Esophagus muscularis mucosa (tissue), 4 donors: ENCODE measurements at places on chromosomes 1 and 21.

DNA sequence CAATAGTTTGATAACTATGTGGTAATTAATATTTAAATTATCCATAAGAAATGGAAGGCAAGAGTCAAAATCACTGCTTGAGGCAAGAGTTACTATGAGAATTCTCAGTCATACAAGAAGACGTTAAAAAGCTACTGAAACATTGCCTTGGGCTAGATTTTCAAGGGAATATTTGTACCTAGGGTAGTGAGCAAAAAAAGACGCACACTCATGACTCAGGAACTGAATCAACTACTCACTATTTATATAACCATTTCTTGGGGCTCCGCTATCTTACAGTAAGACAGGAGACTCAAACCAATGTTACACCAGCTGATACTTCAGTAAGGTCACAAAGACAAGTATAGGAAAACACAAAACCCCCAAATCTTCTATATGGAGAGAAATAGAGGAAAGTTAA is 151.5 kb upstream of the RNPC3 start:
- DNase-seq: no peak

GRCh38 chr1:167289075-167289442 is 68.4 kb downstream of the POU2F1 start:
- DNase-seq: no peak

DNA sequence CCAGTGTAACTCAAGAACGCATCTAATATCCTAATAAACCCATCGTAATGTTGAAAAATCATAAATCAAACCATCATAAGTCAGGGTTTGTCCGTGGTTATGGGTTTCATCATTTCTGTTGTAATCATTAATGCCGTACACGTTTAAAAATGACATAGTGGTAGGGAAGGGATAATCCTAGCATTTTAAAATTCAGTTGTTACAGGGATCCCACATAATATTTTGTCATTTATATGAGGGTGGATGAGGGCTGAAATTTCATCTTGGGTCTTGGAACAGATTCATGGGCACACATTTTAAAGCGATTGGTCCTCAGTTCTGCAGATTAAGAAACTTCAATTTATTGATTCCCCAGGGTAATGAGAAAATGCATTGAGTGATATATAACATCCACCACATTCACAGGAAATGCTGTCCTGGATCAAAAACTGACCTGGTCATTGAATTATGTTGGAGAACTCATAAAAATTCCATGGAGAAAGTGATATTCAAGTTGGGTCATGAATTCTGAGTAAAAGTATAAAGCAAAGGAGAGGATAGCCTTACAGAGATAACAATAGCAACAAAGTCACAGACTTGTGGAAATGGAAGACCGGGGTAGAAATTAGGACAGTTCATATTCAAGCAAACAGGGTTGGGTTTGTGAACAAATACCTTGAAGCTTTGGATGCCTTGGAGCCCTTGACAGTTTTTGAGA is 1527.3 kb upstream of the TPTE start:
- peak; percentile 86 for DNase-seq

DNA sequence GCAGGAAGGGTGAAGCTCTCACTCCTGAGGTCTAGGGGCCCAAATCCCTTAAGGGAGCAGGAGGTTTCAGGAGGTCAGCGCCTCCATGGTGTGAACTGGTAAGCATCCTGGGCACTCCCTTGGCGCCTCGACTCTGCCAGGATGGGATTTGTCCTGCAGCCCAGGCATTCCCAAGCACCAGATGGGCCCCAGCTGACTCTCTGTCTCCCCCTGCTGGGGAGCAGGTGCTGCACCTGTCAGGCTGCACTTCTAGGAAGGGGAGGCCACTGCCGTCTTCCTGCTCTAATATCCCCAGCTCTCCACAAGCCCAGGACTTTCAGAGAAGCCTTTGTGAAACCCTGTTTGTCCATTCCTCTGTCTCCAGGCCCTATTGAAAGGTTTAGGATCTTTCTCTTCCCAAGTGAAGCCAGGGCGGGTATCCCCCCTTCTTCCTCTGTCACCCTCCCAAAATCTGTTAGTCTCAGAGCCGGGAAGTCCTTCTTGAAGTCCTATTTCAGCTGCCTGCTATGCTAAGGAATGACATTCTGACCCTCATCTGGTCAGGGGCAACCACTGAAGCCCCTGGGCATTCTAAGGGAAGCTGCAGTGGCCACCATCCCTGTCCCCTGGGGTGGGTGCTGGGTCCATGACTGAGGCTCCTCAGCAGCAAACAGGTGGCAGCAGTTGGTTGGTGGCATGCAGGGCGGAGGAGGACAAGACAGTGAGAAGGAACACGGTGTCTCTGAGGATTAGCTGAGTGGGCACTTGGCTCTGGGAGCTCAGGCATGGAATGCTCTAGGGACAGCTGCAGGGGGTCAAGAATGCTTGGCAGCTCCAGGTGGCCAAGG is 3.2 kb downstream of the MYBPH start:
- no peak for DNase-seq

DNA sequence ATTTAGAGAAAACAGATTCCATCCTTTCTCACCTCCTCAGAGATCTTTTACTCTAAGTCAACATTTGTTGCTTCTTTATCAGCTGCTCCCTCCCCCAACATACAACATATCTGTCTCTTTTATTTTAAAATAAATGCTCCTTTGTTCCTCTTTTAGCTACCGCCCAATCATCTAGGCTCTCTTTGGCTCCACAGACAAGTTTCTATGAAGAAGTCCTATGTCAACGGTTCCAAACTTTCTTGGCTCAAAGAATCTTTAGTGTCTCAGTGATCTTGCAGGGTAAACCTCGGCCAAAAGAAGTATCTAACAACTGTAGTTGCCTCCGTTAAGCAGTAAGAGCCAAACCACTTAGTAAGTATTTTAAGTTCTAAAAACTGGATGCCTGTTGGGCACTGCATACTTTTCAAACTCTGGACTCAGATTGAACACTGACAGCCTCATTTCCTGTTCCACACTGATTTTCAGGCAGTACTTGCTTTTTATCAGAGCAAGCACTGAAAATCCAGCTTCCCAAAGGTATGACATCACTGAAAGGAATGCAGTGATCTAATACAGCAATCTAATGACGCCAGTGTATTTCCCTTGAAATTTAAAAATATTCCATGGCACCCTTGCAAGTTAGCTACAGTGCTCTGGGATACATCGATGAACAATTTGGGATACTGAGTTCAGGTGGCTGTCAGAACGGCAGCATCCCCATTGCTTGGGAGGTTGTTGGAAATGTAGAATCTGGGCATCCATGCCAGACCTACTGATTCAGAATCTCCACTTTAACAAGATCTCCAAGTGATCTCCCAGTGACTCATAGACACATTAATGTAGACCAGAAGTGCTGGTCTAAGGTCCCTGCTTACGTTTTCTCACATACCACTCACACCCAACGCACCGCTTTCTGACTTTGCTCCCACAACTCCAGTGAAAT is 26.8 kb downstream of the EGLN1 start:
- no peak for DNase-seq

GRCh38 chr1:9744106-9744799 is 79.5 kb downstream of the CLSTN1 start:
- no peak for DNase-seq

GRCh38 chr1:40829631-40830245 is 32.4 kb downstream of the CITED4 start:
- no peak for DNase-seq

DNA sequence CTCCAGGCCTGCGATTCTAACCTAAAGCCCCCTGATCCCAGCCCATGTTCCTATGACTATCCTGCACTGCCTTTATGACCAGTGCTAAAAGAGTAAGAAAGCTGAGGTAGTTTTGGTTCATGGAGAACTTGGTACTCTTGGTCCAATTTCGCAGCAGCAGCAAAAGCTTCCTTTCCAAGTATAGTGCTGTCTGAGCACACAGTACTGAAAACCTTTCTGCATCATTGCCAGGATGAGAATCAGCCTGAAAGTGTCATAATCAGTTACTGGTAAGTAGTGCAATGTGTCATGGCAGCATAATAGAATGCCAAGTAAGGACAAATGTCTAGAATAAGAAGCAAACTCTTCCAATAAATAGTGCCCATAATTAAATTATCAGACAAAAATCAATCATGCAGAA is 889.6 kb upstream of the ADGRL4 start:
- DNase-seq: no peak

DNA sequence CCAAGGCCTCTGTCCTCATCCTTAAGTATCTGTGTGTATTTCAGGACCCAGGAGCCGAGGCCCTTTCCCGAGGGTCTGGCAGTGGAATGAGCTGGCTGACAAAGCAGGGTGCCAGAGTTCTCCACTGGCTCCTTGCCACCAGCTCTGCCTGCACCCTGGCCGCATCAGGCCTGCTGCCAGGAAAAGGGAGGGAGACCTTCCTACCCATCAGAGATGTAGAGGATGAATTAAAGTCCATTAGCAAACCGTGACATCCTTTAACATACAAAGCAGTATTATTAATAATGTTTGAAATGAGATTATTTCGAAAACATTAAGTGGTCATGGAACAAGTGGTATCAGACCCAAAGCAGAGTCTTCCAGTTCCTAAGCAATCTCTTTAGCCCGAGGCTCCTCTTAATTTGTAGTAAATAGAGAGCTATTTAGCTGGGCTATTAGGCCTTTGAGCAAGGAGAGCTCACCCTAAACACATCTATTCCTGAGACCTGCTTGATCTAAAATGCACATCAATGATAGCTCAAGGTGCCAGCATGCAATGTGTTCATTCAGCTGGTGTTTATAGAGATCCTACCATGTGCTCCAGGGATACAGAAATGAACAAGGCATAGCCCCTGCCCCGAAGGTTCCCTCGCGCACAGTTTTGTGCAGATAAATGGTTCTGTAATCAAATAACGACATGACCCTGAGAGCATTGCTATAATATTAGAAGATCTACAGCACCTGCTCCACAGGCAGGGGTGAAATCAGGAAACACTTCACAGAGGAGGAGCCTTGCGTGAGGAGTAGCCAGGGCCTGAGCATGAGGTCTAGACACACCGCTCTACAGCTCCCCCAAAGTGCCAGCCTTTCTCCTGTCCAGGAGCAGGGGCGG is 44.0 kb downstream of the FAM163A start:
- no peak for DNase-seq

GRCh38 chr1:211643324-211644212 is 31.9 kb downstream of the NEK2 start:
- DNase-seq: no peak

- no peak for DNase-seq
Observed at GRCh38 chr21:33685613-33686197, 43.4 kb downstream of the ITSN1 start.
